Caco-2 (cell line): ENCODE measurements at places on chromosomes 1 and 21. TPM values are rescaled to one million over a fixed set of nuclear protein-coding genes. Genes with fewer than 3 reads are reported as not detected.

DNA sequence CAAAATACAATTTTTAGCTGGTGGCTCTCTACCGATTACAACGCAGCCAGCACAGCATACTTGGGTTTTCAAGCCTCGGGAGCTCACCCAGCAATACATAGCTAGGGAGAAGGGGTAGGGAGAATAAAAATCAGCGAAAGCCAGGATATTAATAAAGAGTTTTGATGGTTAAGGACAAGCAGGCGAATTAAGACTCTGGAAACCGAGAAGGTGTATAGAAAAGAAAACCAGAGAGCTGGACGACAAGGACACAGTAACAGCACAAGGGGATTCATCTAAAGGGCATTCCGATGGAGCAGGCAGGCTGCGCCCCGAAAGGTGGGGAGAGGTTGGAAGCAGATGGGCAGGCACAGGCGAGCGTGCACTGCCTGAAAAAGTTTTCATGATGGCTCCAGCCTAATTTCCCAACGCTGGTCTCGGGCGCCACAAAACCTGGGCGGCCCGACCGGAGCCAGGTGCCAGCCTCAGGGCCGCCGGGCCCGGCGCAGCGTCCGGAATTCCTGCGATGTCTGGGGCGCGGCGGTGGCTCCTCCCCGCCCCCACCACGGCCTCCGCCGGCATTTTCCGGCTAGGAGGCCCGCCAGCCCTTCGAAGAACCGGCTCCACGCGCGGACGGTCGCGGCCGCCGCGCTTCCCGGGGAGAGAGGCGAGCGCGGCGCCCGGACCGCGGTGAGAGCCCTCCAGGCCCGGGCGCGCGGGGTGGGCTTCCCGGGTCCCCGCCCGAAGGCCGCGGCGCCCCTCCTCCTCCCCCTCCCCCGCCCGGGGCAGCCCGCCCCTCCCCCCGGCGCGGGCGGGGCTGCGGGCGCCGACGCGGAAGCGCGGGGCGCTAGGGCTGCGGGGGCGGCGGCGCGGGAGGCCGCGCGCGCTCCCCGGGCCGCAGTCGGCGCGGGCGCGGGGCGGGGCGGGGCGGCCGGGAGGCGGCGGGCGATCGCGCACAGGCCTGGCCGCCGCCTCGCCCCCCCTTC, 774 bp upstream of the DYRK1A start:
- peak; percentile 87 for DNase-seq

DNA sequence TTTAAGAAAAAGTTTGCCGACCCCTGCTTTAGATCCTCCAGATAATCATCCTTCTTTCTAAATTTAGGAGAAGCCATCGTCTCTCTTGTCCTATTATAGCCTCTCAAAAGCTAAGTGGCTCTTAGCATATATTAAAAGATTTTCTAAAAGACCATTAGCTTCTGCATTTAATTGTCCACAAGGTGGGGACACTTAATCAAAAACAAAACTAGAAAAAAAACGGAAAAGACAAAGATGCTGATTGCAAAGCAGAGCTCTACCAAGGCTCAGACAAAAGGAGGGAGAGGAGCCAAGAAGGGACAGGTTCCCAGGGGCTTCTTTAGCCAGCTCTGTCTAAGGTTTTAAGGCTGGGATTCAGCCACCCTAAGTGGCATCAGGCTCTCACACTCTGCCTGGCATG, 128.3 kb upstream of the HMGB4 start:
- no peak for DNase-seq

The PAQR6 gene
- total RNA-seq: 4.1 and 4.6 TPM in 2 replicates

- DNase-seq: peak; percentile 44
Observed at GRCh38 chr21:42513151-42513984, at the start of gene SLC37A1. Gene SLC37A1, plus strand, starts transcription at chr21:42513852. Its CDS starts 4,603 bp downstream, at chr21:42518455.

DNA sequence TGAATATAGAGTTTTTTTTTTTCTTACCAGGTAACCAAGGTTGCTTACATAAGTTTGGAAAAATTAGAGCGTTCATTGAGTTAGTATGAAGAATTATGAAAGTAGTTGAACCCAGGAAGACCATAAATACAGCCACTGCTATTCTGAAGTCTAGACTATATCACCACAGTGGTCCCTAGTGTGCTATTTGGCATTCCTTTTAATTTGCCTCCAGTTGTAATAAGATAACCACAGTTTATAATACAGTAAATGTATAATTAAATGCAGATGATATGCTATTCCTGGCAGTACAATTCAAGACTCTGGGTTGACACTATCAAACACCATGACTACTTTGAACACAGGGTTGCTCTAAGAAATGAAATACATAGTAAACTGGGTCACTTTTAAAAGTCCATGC, 270.5 kb downstream of the BRINP2 start:
- no peak for DNase-seq

- DNase-seq: no peak
Observed at GRCh38 chr1:241495741-241496140, 23.8 kb downstream of the FH start.

DNA sequence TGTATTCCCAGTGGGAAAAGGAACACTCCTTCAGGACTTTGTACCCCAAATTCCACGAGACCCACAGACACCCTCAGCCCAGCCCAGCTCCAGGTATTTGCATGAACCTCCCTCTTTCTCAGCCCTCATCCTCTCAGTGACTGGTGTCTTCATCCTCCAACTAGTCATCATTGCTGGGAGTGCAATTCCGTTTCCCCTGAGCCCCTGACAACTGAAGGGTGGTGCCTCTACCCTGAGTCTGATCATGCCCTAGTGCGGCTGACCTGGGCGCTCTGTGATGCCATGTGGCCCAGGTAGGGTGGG, 3.8 kb upstream of the ZNF692 start:
- DNase-seq: no peak

- DNase-seq: no peak
Observed at GRCh38 chr21:32316361-32317215, 17.9 kb downstream of the MRAP start.

DNA sequence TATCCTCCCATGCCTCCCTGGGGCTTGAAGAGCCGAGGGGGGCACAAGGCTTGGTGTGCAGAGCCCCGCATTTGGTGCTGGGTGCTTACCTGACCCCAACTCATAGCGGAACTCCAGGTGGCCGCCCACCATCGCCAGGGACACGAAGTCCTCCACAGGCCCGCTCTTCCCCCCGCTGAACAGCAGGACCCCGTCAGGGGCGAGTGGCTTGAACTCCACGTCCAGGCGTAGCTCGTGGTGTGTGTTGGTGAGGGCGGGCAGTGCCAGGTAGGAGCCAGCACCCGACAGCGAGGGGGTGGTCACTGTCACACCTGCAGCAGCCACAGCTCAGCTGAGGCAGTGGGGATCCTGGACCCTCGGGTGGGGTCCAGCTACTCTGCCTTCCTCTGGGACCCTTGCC, 17.2 kb downstream of the LDLRAD2 start:
- no peak for DNase-seq

GRCh38 chr1:34711485-34711884, 43.4 kb upstream of the GJB5 start:
- peak; percentile 9 for DNase-seq

GRCh38 chr1:33237579-33237978, 18.7 kb upstream of the ZNF362 start:
- DNase-seq: no peak

- no peak for DNase-seq
Observed at GRCh38 chr1:194338241-194338948, 1152.0 kb upstream of the B3GALT2 start.

DNA sequence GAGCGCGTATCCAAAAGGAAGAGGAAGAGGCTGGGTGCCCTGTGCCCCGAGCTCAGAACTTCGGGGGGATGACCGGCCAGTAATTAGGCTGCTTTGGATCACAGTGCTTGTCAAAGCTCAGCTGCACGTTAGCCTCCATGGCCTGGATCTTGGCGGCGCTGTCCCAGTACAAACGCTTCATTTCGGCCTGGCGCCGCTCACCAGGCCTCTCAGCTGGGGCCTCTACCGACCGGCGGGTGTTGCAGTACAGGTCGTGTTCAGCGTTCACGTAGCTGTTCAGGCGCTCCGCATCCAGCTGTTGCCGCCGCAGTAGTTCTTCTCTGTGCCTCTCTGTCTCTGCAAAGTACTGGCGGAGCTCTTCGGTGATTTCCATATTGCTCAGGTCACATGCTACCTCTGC, 1.4 kb upstream of the ZNF326 start:
- no peak for DNase-seq

- DNase-seq: no peak
Observed at GRCh38 chr1:93607814-93608186, 73.8 kb downstream of the BCAR3 start.

The CD84 gene
- total RNA-seq: not detected in 2 replicates

DNA sequence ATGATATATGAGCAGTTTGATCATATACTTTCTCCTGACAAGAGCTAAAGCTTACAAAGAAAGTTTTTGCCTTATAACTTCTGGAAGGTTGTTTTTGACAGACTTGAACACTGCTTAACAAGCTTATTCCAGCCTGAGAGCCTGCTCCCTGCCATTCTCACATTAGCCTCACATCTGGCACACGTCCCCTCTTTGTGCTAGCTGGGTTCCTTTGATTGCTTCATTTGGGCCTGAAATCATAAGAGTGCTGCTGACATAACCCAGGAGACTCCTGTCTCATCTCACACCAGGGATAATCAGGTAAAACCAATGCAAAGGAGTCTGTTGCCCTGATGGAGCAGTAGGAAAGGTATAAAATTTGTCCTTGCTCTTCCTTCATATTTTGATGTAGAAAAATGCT, 1411.7 kb upstream of the B3GALT2 start:
- DNase-seq: no peak

DNA sequence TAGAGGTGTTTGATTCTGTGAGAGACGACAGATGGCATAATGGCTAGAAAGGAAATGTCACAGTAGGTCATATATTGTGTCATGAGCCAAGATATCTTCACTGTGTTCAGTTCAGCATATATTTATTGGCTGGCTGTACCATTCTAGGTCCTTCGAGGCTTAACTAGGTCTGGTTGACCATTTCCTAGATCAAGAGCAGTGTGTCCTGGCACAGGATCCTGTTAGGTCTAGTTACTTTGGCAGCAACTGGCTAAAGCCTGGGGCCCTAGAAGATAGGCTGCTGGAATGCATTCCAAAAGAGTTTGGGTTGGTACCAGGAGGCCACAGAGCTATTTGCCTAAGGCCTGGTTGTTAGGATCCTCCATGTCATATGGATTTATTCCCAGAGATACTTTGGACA, 20.9 kb downstream of the ZBTB40 start:
- no peak for DNase-seq

The MYBPH gene
- total RNA-seq: 19.7 and 25.9 TPM in 2 replicates

GRCh38 chr1:161421456-161421855, 53.8 kb upstream of the CFAP126 start:
- DNase-seq: no peak

The LHX4 gene
- 0.16 and 0.19 TPM in 2 replicates for total RNA-seq

- no peak for DNase-seq
Observed at GRCh38 chr1:167782946-167783345, 61.2 kb downstream of the MPZL1 start.

The S100A1 gene
- 12.6 and 18.1 TPM in 2 replicates for total RNA-seq

DNA sequence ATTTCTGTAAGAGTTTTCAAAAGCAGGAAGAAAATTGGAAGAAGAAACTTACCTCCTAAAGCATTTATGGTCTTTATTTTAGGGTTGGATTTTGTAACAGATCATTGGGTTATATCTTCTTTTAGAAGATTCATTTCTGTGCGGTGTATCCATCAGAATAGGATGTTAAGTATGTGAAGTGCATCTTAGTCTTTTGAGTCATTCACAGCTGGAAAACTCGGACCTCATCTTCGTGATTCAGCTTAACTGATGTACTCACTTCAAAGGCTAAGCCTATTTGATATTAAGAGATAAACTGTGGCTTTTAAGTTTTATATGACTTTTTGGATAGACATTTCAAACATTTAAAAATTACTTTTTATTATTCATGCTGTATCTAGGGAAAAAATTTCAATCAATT, 56.3 kb downstream of the GIPC2 start:
- no peak for DNase-seq

DNA sequence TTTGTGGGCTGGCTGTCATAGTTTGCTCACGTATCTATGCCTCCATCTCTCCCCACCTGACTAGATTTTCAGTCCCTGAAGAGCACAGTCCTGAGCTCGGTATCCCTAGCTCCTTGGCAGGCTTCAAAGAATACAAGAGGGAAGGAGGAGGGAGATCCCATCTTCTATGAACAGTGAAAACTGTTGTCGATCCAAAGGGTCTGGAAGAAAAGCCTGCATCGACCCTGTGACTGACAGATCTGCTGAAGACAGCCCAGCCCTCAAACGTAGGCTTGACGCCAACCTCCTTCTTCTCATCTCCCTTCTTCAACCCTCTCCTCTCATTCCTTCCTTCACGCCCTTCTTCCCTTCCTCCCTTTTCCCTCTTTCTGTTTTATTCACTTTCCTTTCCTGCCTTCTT, 13.3 kb upstream of the ADORA1 start:
- no peak for DNase-seq

The MIGA1 gene
- 12.0 and 12.1 TPM in 2 replicates for total RNA-seq

The LCE1A gene
- total RNA-seq: not detected in 2 replicates

GRCh38 chr1:162561616-162562469, at the start of gene UAP1:
Gene UAP1, plus strand, starts transcription at chr1:162561722. Its CDS starts 4,347 bp downstream, at chr1:162566069.
- no peak for DNase-seq

- DNase-seq: no peak
Observed at GRCh38 chr1:210866532-210866931, 267.4 kb downstream of the KCNH1 start.

GRCh38 chr1:87939444-87939843, 610.8 kb downstream of the LMO4 start:
- no peak for DNase-seq

DNA sequence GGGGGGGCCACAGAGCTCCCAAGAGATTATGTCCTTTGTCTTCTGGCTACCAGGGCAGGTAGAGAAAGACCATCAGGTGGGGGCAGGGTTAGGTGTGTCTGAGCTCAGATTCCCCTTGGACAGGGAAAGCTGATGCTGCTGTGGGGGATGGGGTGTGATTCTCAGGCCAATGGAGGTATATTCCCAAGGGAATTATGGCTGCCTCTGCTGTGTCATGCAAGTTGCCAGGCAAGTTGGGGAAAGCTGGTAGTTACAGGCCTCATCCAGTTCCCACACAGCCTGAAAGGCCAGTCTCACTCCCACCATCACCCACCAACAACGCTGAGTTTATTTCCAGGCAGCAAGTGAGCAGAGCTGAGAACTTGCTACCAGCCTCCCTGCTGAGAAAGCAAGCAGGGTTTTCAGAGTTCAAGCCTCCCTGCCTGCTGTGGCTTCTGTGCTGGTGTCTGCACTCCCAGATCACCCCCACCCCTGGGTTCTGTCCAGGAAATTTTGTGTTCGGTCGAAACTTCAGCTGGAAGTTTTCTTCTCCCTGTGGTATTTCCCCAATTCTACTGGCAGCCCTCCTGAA, 21.3 kb downstream of the IFI16 start:
- DNase-seq: no peak

The RABIF gene
- 9.2 and 9.6 TPM in 2 replicates for total RNA-seq

DNA sequence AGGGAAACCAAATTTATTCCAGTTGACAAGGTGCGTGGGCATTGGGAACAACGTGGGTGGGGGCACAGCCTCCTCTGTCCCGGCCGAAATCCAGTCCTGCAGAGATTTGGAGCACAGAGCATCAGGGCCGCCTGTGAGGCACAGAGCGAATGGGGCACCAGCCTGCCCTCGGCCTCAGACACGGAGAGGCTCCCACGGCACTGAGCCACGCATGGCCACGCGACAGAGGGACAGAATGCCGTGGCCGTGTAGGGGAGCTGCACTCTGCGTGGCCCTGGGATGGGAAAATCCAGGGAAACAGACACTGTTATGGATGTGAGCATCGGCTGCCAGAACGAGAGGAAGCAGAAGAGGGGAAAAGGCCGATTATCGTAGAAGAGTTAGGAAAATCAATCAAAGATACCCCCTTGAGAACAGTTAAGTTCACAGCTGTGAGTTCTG, 13.5 kb upstream of the C1orf159 start:
- no peak for DNase-seq
